ENCODE measurements at places on chromosomes 3 and 15.

- no peak for DNase-seq
Measured at GRCh38 chr3:127049393-127049792, 66.5 kb downstream of the PLXNA1 start.

DNA sequence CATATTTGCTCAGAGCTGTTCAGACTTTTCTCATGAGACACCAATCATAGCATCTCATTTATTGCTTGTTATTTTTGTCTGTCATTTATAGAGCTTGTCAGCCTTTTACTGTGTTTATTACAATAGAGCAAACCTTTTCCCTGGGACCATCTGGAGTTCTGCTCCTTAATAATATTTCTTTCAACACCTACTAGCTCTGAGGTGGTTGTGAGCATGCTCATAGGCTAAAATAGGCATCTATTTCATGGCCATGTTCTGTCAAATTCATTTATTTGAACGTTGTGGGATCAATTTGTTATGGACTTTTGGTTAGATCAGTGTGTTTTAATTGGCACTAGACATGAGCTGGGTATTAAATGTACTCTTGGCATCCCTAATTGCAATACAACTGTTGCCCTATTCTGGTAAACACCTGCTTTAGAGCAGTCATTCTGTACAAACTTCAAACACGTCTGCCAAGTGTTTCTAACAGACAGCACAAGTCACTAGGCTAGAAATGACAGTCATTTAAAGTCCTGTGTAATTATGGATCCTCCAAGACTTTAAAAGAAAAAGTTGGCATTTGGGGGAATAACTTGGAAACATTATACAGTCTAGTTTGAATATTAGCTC lies 766.3 kb downstream of the ZNF385D start:
- DNase-seq: no peak

- no peak for DNase-seq
Measured at GRCh38 chr15:33296050-33296449, 14.7 kb upstream of the RYR3 start.

DNA sequence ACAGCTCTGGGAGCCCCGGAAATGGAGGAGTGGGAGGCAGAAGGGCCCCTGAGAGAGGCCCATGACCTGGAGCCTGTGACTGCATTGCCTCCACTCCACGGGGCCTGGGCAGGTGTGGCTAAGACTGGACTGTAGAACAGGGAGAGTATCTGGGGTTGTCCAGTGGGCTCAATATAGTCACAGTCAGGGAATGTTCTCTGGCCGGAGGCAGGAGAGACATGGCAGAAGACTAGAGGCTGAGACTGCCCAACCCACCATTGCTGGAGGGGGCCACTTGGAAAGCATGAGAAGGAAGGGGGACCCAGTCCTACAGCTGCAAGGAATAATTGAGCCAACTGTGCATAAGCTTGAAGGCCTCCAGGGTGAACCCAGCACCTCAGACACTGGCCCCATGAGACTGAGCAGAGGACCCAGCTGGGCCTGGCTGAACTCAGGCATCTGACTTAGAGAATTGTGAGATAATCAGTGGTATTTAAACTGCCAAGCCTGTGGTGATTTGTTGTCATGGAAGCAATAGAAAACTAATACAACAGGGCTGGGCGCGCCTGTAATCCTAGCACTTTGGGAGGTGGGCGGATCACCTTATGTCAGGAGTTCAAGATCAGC lies 33.1 kb downstream of the NIPA2 start:
- no peak for DNase-seq

GRCh38 chr15:58257776-58258325 lies 119.7 kb downstream of the AQP9 start:
- no peak for DNase-seq

DNA sequence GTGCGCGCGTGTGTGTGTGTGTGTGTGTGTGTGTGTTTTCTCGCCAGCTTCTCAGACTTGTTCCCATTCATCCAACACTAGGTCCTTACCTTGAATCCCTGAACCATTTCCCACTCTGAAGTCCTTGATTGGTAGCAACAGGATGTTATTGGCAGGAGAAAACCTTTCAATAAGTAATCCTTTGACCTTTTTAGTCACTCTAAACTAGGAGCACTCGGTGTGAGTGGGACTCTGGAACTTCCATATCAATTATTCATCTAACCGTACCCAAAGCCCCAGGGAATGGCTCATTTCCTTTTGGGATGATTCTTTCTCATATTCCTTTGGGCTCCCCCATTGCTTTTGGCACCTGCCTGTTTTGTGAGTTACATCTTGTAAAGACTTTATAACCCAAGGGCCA lies 140.2 kb upstream of the SPRED1 start:
- no peak for DNase-seq

DNA sequence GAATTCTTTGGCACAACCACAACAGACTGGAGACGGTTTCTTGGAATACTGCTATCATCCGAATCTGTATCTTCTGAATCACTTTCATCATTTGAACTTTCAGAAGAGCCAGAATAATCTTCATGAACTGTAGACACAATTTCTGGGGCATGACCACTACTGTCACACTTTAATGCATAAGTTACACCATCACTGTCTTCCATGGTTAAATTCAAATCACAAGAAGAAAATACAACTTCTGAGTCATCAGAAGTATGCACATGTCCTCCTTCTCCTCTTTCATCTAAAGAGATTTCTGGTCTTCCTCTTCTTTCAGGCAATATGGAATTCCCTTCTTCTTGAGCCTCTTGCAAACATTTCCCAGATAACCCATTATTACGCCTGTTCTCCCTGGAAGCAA lies 42.5 kb downstream of the SETD2 start:
- DNase-seq: no peak
